ENCODE measurements at places on chromosomes 11 and 22. TPM values are rescaled to one million over a fixed set of nuclear protein-coding genes. Genes with fewer than 3 reads are reported as not detected.

Gene SLC37A2
- total RNA-seq, result 10.3 TPM

Gene APLNR
- total RNA-seq, result 5.6 TPM

Gene CCDC157
- total RNA-seq, result 1.5 TPM

Gene CARD18
- total RNA-seq, result not detected

Gene CASP1
- 3.7 TPM for total RNA-seq

- no peaks in the 10 kb centered on the region for H3K27me3 ChIP-seq
- H3K4me1 ChIP-seq, result no peaks in the 10 kb centered on the region
- DNase-seq, result no peak
- H3K4me3 ChIP-seq, result no peak overlapping the region
These were observed 104.4 kb downstream of the FANCF start for GRCh38 chr11:22521226-22521625.

GRCh38 chr22:28656181-28656580 lies 23.5 kb downstream of the TTC28 start:
- no peaks in the 10 kb centered on the region for H3K4me1 ChIP-seq
- no peak for DNase-seq
- H3K4me3 ChIP-seq, result no peak overlapping the region
- H3K27me3 ChIP-seq, result no peaks in the 10 kb centered on the region
- peaks cover 5% of the 10 kb centered on the region for H3K36me3 ChIP-seq

- DNase-seq, result peak; percentile 12
- no peak overlapping the region for H3K4me3 ChIP-seq
- no peaks in the 10 kb centered on the region for H3K36me3 ChIP-seq
- H3K4me1 ChIP-seq, result no peaks in the 10 kb centered on the region
- H3K27ac ChIP-seq, result no peak overlapping the region
These were observed 190.1 kb upstream of the E2F8 start for GRCh38 chr11:19430754-19431398.

DNA sequence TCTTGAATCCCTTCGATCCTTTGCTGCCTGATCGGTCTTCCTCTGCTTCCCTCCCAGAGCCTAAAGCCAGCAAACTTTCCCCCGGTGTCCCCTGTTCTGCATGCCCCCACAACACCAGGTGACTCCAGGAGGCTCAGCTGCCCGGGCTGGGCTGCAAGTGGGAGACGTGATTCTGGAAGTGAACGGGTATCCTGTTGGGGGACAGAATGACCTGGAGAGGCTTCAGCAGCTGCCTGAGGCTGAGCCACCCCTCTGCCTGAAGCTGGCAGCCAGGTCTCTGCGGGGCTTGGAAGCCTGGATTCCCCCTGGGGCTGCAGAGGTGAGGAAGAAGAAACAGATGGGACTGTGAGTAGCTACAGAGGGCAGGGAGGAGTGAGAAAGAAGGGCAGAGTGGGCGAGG lies 3.6 kb downstream of the NHERF4 start:
- H3K4me3 ChIP-seq, result no peak overlapping the region
- no peaks in the 10 kb centered on the region for H3K4me1 ChIP-seq
- H3K27ac ChIP-seq, result no peak overlapping the region
- no peak for DNase-seq
- no peaks in the 10 kb centered on the region for H3K27me3 ChIP-seq
